ENCODE measurements at places on chromosomes 7 and 10.

DNA sequence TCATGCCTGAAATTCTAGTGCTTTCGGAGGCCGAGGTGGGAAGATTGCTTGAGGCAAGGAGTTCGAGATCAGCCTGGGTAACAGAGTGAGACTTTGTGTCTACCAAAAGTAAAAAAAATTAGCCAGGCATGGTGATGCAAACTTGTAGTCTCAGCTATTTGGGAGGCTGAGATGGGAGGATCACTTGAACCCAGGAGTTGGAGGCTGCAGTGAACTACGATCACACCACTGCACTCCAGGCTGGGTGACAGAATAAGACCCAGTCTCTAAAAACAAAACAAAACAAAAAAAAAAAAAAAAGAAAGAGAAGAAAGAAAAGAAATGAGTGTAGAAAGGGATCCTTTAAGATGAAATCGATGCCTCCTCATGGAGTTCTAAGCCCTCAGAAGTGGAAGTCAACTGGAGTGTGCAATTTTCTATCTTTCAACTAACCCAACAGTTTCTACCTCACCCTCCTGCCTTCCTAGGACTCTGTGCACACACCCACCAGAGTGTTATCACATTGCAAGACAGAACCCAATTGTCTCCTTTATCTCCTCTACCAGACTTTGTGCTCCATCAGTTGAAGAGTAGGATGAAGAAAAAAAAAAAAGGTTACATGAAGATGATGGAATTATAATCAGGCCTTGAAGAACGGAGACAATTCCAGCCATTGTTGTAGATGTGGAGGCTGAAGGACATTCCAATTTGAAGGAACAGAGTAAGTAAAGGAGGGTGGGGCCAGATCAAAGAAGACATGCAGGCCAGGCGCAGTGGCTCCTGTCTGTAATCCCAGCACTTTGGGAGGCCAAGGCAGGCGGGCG, 26.9 kb downstream of the NYAP1 start:
- DNase-seq: no peak

GRCh38 chr10:22315455-22316285, 518 bp upstream of the COMMD3 start:
- DNase-seq: no peak

DNA sequence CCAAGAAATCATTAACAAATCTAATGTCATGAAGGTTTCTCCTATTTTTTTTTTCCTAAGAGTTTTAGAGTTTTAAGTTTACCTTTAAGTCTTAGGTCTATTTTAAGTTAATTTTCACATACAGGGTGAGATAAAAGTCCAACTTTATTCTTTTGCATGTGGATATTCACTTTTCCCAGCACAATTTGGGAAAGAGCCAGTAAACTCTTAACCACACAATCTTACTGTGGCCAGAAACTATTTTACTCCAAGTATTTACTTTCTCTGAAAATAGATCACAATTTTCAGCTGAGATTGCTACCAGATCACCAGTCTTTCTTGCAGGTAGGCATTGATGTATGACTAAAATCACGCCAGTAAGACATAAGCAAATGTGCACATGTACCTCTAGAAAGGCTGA, 728.5 kb downstream of the TNS3 start:
- DNase-seq: no peak

DNA sequence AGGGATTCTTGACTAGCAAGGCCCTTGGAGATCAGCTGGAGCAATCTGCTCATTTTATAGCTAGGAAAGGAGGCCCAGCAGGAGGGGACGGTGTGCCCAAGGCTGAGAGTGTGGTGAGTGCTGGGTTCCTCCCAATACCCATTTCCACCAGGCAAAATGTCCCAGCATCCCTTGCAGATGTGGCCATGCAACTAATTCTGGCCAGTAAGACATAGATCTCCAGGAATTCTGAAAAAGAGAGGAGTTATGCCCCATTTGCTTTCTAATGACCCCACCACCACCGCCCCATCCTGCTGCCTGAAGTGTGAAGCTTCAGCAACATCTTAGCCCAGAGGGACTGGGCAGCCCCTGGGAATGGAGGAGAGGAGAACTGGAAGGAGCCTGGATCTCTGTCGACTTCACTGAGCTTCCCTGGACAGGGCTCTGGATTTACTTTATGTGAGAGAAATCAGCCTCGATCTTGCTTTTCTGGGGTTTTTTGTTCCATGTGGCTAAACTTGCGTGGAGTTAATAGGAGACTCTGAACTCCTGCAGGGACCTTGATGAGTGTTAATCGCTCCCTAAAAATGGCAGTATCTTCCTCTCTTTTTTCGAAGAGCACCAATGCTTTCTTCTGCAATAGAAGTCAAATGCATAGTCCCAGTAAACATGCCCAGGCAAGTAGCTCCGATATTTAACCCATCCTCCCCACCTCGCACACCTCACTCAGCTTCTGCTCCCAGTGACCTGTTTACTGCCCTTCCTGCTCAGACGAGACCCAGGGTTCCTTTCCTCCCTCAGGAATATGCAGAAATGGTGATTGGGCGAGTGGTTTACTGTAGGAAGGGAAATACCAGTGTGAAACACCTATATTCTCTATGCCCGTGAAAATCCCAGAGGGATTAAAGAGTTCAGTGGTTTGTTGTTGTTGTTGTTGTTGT, 127.5 kb upstream of the GPR26 start:
- DNase-seq: no peak

- DNase-seq: no peak
Measured at GRCh38 chr7:130418306-130418705, 22.5 kb downstream of the CEP41 start.

GRCh38 chr10:80265740-80266512, 23.5 kb downstream of the MAT1A start:
- peak; percentile 15 for DNase-seq

DNA sequence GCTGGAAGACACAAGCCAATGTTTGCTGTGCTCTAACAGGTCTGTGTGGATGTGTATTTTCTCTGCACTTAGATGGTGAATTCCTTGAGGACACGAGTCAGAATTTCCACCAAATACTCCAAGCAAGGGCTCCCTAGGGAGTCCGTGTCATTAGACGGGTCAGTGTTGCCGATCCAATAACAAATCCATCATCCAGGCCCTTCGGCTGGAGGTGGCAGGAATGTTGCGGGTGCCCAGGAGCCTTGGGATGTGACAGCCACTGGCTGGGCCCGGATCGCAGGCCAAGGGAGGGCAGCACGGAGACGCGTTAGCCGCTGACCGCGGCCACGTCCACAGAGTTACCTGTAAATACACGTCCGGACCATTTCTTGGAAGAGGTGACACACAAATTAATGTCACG, 186.8 kb downstream of the WDR37 start:
- no peak for DNase-seq

- no peak for DNase-seq
Measured at GRCh38 chr10:49177391-49178355, 10.5 kb downstream of the TMEM273 start.

DNA sequence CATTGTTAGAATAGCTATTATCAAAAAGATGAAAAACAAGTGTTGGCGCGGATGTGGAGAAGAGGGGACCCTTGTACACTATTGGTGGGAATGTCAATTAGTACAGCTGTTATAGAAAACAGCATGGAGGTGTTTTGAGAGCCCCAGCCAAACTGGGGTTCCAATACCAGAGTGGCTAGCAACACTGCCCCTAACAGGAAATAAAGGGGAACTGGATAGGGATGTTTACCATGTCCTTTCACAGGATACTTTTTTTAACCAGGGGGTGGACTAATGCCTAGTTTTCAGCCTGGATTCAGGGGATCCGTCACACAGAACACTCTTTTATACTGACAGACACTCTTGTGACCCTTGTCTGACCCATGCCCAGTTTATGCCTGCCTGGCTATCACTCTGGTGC, 6.9 kb upstream of the GSTK1 start:
- no peak for DNase-seq

GRCh38 chr7:84729284-84729683, 457.6 kb downstream of the SEMA3D start:
- DNase-seq: no peak

GRCh38 chr10:37975401-37975991, 951 bp downstream of the ZNF25 start:
- DNase-seq: no peak

All from neuronal stem cell (in vitro differentiated cells).